ENCODE measurements at places on chromosomes 1 and 21.

- peak; percentile 45 for DNase-seq
Observed at GRCh38 chr1:14970115-14970798, 183.3 kb upstream of the TMEM51 start.

- no peak for DNase-seq
Observed at GRCh38 chr1:164617377-164618201, 58.6 kb downstream of the PBX1 start.

GRCh38 chr1:54559111-54559548 lies 11.1 kb downstream of the ACOT11 start:
- no peak for DNase-seq

- no peak for DNase-seq
Observed at GRCh38 chr1:96400089-96400488, 321.5 kb upstream of the PTBP2 start.

GRCh38 chr1:14924455-14925331 lies 228.9 kb upstream of the TMEM51 start:
- no peak for DNase-seq

- DNase-seq = no peak
Observed at GRCh38 chr1:165828669-165829329, 1.4 kb downstream of the UCK2 start.

GRCh38 chr1:229714964-229715603 lies 89.0 kb downstream of the URB2 start:
- peak; percentile 8 for DNase-seq

DNA sequence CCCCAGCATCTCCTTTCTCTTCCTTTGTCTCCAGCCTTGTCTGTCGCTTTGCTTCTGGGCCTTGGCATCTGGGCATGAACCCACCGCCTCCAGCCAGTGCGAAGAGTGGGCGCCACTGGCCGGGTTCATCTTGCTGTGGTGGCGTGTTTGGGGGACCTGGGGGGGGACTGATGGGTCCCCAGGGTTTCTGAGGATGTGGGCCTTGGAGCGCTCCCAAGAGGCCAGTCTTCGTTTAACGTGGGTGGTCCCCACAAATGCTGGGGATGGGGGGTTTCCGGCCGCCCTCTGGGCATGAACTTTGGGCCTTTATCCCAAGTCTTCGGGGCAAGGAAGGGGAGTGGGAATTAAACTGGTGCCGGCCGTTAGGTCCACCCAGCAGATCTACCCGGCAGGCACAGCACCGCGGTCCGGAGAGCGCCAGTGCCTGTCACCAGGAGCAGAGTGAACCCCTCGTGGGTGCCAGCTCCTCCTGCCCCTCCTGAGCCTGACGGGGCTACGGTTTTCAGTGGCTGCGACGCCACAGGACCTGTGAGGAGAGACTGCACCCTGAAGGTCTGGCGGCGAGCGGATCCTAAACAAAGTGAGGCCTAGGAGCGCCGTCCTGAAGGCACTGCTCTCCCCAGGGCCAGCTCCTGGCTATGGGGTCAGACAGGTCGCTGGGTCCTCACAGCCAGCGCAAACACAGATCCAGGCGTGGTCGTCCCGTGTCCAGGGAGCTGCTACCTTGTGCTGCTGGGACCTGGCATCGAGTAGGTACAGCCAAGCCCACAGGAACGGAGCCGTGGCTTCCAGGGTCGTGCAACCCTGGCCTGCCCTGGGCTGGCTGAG lies 12.1 kb upstream of the C1orf174 start:
- DNase-seq = no peak

DNA sequence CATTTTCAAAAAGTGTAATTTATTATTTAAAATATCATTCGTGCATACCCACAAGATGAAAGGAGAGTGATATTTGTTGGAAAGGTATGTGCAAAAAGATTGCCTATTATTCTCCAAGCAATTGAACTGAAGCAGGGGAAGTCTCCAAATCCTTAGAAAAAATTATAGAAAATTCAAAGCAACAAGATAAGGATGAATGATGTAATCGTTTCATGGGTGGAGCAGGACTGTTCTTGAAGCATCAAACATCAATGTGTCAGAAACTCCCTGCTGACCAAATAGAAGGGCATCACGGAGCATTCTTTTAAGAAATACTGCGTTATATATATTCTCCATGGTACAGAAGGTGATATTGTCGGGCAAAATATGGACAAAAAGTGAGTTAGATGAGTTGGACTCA lies 87.9 kb upstream of the SPAG17 start:
- no peak for DNase-seq

DNA sequence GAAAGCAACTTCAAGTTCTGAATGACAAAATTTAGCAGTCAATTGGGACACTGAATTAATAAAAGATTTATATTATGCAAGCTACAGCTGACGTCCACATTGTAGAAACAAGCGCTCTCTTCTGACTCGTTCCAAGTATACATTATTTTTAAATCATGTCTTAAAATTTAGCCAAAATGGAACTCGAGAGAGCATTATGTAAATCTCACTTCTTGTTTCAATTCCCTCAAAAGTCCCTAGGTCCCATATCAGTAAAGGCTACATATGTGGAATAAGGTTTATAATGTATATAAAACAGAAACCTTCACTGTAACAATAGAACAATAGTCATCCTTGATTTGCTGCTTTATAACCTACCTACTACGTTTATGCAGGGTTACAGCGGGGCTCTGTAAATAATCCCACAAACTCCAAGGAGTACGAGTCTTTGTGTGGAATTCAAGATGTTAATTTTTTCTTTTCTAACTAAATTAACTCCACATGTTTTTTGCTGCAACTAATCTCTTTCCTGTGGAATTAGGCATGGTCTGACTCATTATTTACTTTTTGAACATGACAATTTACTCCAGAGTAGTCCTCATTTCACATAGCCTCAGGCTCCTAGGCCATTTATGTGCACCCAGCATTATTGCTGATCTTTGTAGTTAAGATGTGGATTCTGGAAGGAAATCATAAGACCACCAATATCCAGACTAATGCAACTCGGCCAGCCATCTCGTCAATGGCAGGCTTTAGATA lies 785.1 kb downstream of the LTN1 start:
- no peak for DNase-seq

DNA sequence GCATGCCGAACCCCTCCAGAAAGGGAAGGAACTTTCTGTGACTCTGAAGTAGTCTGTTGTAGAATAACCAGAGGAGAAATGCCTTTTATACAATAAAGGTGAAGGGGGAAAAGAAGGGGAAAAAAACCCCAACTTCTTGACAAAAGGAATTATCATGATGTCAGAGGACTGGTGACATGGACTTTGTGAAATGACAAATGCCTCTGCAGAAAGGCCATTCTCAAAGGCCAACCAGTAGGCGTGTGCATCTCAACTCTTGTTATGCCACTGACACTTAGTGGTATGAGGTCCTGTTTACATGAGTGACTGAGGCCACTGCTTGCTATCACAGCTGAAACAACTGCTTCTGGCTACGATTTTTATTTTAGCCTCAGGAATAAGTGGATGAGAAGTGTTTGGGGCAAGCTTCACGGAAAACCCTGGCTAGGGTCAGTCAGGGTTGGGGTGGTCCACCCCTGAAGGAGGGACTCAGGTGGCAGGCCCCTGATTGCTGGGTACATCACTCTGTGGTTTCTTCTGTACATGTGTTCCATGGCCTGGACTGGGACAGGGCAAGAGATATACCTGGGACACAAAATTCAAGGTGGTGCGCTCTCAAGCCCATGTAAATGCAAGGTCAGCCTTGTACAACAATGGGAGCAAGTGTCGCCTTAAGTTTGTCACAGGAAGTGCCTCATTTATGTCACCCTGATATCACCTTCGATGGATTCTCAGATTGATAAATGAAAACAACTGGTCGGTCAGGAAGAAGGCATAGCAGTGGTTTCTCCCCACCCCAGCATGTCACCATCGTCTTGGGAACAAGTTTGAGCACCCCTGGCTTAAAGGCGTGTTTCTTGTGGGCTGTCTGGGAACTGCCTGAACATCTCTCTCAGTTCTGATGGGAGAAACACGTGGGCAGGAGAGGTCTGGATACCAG lies 12.4 kb downstream of the RUNX1 start:
- DNase-seq = no peak

- no peak for DNase-seq
Observed at GRCh38 chr1:114668373-114668772, 1.5 kb downstream of the DENND2C start.

DNA sequence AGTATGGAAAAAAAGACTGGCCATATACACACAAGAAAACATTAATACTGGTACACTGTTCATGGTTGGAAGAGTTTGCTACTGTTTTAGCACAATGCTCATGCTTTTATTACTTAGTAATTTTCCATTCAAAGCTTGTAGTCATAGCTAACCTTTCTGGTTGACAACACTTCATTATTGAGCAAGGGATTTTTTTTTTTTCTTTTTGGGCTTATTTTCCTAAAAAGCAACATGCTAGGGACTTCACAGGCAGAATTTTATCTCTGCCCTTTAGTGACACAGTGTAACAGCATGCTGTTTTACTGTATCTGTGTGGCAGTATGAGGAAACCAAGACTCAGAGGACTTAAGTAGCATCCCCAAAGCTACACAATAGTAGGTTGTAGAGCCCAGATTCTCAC lies 58.5 kb downstream of the FGGY start:
- no peak for DNase-seq

DNA sequence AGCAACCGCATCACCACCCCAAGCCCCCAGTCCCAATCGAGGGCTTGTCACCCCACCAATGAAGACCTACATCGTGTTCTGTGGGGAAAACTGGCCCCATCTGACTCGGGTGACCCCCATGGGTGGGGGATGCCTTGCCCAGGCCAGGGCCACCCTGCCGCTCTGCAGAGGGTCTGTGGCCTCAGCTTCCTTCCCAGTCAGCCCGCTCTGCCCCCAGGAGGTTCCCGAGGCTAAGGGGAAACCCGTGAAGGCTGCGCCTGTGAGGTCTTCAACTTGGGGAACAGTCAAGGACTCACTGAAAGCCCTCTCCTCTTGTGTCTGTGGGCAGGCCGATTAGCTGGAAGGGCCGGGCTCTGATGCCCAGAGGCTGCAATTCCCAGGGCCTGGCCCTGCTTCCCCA lies 2.0 kb downstream of the SRARP start:
- no peak for DNase-seq

GRCh38 chr1:31041529-31041928 lies 24.0 kb downstream of the PUM1 start:
- no peak for DNase-seq

GRCh38 chr1:204569478-204569877 lies 53.3 kb downstream of the MDM4 start:
- no peak for DNase-seq

DNA sequence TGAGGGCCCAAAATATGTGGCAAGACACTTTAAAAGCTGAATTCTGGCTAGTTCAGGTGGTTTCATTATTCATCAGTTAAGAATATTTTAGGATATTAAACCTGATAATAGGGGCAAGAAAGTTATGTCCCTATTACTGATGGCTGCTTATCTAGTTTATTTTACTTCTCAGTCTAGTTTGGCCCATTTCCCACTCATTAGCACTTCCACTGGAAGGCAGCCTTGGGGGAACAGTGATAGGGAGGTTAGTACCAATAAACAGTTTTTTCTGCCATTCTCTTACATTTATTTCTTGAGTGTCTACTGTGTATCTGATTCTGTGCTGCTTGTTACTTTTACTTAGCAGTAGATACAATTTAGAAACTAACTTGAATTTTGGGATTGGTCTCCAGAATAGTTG lies 9.0 kb downstream of the PPP1R12B start:
- DNase-seq = no peak

DNA sequence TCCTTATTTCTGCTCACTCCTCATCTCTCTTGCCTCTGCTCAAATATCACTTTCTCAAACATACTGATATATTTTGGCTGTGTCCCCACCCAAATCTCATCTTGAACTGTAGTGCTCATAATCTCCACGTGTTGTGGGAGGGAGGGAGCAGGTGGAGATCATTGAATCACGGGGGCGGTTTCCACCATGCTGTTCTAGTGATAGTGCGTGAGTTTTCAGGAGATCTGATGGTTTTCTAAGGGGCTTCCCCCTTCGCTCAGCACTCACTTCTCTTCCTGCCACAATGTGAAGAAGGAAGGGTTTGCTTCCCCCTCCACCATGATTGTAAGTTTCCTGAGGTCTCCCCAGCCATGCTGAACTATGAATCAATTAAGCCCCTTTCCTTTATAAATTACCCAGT lies 26.6 kb downstream of the ZBTB8OS start:
- DNase-seq = peak; percentile 19

- DNase-seq = no peak
Observed at GRCh38 chr21:15247613-15248012, 182.8 kb upstream of the NRIP1 start.

GRCh38 chr1:109113590-109114341 lies at the start of gene ELAPOR1:
ELAPOR1 (plus strand) TSS chr1:109114115; CDS start chr1:109114184, 69 bp downstream.
- DNase-seq = peak; percentile 62

DNA sequence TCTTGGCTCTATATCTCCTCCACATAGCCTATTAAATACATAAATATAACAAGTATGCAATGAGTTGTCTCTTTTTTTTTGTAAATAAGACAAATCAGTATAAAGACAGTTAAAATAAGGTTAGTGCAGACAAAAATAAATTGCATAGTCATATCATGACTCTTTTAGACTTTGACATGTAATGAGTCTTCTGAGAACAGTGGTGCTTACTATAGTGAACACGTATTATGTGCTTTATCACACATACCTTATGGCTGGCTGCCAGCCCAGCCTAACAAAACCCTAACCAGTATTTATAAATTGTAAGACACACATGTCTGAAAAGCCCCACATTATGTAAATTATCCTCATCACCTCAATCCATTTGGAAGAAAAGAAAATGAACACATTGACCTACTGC lies 29.1 kb upstream of the F13B start:
- DNase-seq = no peak

- DNase-seq = no peak
Observed at GRCh38 chr1:20137055-20137454, 2.1 kb upstream of the PLA2G2F start.

DNA sequence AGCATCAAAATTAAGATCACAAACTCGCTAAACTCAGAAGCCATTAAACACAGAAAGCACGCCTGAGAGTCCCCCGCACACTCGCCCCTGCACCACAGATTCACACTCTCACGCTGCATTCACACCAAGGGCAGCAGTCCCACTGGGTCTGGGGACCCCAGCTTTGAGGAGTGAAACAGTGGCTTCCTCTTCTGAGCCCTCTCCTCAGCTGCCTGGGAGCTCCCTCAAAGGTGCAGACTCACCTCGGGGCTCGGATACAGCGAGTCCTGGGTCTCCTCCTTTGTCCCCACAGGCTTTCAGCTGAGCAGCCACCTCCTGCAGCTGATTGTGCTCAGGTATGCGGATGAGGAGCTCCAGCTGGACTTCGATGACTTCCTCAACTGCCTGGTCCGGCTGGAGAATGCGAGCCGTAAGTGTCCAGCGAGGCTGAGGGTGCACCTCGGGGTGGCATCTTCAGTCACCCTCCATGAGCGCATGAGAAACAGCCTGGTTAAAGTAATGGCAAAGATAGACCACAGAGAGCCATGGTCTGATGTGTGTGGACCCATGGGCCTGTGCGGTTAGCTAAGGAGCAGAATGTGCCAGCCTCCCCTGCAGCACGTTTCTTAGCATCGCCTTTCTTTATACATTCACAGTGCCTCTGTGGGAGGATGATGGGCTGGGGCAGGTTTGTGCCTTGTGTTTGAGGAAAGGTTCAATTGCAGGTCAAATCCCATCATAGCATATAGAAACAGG lies 47.9 kb downstream of the CAPN9 start:
- no peak for DNase-seq

Measured in stimulated activated CD4-positive, alpha-beta T cell treated with anti-CD3 and anti-CD28 coated beads, Interleukin-15, amount 100 ng/mL, for 48 hours (primary cell).